ENCODE measurements at places on chromosomes 3 and 15. TPM values are rescaled to one million over a fixed set of nuclear protein-coding genes. Genes with fewer than 3 reads are reported as not detected.

DNA sequence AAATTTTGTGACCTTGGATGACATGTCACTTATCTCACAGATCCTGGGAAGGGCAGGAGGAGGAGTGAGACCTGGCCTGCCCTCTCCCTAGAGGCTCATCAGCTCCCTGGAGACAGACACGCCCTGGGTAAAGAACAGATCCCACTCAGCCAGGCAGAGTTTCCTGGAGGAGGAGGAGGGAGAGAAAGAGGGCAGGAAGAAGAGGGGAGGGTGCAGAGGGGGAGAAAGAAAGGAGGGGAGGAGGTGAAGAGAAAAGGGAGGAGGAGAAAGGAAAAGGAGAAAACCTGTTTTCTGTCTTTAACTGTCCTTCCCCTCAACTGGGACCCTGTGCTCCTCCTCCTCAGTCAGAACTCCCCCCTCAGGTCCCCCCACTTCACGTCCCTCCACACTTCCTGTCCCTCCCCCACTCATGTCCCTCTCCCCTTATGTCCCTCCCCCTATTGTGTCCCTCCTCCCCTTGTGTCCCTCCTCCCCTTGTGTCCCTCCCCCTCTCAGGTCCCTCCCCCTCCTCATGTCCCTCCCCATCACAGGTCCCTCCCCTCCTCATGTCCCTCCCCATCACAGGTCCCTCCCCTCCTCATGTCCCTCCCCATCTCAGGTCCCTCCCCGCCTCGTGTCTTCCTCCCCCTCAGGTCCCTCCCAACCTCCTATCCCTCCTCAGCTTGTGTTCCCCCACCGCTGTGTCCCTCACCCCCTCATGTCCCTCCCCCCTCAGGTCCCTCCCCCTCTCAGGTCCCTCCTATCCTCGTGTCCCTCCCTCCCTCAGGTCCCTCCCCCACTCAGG lies 52.3 kb upstream of the CGNL1 start:
- peak; percentile 80 for DNase-seq

- peak; percentile 77 for DNase-seq
Observed at GRCh38 chr3:5078151-5078550, 43.9 kb upstream of the ARL8B start.

DNA sequence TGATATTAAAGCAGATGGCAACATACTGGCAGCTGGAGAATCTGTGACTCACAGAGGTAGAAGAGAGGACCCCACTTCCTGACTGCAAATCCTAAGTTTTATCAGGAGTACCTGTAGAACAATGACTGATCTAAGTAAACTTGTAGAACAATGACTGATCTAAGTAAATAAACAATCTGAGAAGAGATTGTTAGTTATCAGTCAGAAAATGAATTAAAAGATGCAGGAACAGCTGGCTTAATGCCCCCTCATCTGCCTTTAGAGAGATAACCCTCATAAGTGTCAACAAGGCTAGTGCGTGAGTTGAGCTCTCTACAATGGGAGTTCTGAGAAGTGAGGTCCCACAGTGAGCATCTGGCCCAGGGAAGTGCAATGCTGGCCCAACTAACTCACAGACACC lies 14.6 kb downstream of the ACAD11 start:
- DNase-seq: no peak

- DNase-seq: no peak
Observed at GRCh38 chr15:48914717-48915116, 36.8 kb downstream of the EID1 start.

DNA sequence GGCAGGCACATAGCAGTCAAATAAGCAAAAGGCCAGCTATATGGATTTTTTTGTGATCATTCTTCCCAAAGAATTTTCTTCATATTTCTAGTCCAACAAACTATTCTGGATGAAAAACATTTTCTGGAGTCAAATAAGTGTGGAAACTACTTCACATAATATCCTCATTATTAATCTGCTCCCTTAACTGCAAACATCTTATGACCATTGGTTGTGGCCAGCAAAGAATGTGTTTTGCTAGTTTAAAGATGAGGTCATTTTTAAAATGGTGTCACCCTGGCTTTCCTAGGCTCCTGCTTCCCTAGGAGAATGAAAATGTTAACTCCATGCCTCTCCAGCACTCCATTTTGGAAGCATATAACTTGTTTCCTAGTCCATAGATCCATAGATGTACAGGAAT lies 118.8 kb downstream of the SST start:
- DNase-seq: no peak

Gene RBMS3
- total RNA-seq: 31.7 TPM

Gene GNL3
- total RNA-seq: 50.7 TPM

- no peak for DNase-seq
Observed at GRCh38 chr3:116920826-116921610, 211.4 kb downstream of the TUSC7 start.

DNA sequence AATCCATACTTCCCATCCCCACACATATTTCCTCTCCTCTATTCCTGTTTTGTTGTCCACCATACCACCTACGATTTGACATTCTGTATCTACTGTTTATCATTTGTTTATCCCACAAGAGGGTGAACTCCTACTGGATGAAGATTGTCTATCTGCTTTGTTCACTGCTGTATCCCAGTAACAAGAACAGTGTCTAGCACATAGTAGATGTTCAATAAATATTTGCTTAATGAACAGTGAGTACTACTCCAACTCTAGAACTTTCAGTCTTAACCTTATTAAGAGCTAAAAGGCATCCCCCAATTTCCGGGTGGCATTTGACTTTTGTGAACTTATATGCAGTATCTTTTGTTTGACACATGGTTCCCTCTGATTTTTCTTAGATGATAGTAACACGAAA lies 1.3 kb downstream of the PYGO1 start:
- no peak for DNase-seq

Gene GALNT15
- total RNA-seq: 7.6 TPM

Gene STAC
- 10.6 TPM for total RNA-seq

Gene CFAP161
- total RNA-seq: not detected

GRCh38 chr15:58805095-58805494 lies 34.0 kb downstream of the MINDY2 start:
- DNase-seq: no peak

GRCh38 chr3:108031895-108032294 lies 58.9 kb downstream of the CD47 start:
- no peak for DNase-seq

Gene P2RY14
- 0.09 TPM for total RNA-seq

Gene ALDH1L1
- 19.6 TPM for total RNA-seq

Gene GOLGA8N
- total RNA-seq: 3.9 TPM

Gene ZNF717
- total RNA-seq: 15.2 TPM

GRCh38 chr3:33482111-33482521 lies 41.9 kb upstream of the UBP1 start:
- peak; percentile 10 for DNase-seq

Gene ZBTB11
- 20.5 TPM for total RNA-seq

GRCh38 chr3:177948716-177949425 lies 587.4 kb upstream of the KCNMB2 start:
- DNase-seq: no peak

All from prostate gland (tissue), 2 donors.